Small intestine (tissue), 16 donors: ENCODE measurements at places on chromosomes 13 and 19.

DNA sequence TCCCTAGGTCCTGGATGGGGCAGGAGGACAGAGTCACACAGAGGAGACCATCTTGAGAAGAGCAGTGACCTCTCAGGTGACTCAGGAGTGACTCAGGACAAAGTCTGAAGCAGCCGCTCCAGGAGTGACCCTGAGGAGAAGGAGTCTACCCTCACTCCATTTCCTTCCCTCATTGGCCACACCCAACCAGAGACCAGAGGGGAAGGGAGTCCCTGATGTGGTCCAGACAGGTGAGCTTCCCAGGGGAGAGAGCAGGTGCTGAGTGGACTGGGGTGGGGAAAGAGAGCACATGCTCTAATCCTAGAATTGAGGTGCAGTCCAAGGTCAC lies 75.5 kb upstream of the MEDAG start:
- peak; percentile 22 for DNase-seq

GRCh38 chr13:64758521-64759244 lies 2471.5 kb downstream of the PCDH9 start:
- no peak for DNase-seq

DNA sequence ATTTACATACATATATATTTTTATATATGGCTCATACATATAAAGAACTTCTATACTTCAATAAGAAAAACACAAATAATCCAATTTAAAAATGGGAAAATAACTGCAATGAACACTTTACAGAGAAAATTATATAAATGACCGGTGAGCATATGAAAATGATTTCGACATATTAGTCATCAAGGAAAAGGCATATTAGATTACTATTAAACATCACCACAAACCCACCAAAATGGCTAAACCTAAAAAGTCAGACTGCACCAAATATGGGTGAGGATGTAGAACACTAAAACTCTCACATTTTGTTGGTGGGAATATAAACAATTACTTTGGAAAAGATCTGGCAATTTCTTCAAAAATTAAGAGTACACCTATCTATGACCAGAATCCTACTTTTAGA lies 316.2 kb downstream of the ENOX1 start:
- DNase-seq, result no peak

DNA sequence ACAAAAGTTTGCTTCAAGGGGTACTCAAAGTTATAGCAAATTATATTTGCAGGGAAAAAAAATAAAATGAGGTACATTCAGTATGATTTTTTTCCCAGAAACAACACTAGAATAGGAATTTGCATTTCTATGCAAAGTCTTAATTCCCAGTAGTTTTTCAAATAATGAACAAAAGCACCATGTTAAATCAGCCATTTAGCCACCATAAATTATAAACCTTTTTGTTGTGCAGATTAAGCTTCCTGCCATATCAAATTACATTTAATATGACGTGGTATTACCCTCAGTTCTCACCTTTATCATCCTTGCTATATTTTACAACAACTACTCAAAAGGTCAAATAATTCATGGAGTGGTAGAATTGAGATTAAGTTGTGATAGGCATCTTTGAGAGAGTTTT lies 136.6 kb upstream of the FRY start:
- DNase-seq, result no peak

DNA sequence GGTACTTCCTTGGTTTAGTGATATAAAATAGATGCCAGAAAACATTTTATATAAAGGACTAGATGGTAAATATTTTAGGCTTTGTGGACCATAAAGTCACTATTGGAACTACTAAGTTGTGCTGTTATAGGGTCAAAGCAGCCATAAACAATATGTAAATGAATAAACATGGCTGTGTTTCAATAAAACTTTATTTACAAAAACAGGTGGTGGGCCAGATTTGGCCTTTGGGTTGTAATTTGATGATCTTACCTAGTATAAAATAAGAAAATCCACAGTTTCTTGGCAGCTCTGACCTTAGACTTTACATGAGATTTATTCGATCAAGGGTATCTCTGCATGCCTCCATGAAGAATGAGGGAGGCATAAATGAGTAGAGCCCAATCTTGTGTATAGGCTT lies 232.0 kb upstream of the PCDH9 start:
- no peak for DNase-seq

GRCh38 chr19:50537769-50538230 lies 24.1 kb upstream of the ASPDH start:
- peak; percentile 80 for DNase-seq

DNA sequence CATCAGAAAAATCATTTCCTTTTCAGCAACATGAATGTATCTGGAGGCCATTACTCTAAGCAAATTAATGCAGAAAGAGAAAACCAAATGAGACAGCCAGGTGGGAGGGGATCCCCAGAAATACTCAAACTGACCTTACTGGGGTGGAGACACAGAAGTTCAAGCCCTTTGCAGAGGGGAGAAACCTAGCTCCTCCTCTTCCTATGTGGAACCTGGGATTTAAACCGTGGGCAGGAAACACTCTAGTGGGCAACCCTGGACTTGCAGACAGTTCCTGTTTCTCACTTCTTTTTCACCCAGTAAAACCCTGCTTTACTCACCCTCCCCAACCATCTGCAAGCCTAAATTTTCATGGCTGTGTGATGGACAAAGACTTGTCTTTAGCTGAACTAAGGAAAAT lies 61.3 kb downstream of the SLITRK6 start:
- no peak for DNase-seq

GRCh38 chr19:2816641-2817040 lies 3.0 kb upstream of the ZNF554 start:
- no peak for DNase-seq

- DNase-seq, result peak; percentile 79
Observed at GRCh38 chr19:3062165-3063105, at the start of gene TLE5. Gene TLE5, minus strand, starts transcription at chr19:3062495. Its CDS starts 295 bp downstream, at chr19:3062200.

GRCh38 chr19:32196690-32197420 lies 148.6 kb upstream of the ZNF507 start:
- DNase-seq, result no peak

GRCh38 chr13:31172001-31172400 lies 10.3 kb upstream of the HSPH1 start:
- DNase-seq, result no peak

DNA sequence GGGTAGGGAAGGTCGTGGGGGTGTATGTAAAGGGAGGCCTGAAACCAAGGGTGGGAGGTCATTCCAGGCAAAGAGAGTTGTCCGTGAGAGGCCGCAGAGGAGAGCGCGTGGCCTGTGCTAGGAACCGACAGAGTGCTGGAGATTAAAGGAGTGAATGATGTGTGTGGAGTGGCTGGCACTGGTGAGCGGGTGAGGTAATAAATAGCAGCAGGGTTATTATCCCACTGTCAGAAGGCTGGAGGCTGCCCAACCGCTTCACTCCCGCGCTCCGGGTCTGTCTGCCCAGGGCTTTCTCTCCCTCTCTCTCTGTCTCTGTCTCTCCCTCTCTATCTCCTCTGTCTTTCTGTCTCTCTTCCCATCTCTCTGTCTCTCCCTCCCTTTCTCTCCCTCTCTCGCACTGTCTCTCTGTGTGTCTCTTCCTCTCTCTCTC lies 17.4 kb downstream of the ZNF579 start:
- peak; percentile 59 for DNase-seq

DNA sequence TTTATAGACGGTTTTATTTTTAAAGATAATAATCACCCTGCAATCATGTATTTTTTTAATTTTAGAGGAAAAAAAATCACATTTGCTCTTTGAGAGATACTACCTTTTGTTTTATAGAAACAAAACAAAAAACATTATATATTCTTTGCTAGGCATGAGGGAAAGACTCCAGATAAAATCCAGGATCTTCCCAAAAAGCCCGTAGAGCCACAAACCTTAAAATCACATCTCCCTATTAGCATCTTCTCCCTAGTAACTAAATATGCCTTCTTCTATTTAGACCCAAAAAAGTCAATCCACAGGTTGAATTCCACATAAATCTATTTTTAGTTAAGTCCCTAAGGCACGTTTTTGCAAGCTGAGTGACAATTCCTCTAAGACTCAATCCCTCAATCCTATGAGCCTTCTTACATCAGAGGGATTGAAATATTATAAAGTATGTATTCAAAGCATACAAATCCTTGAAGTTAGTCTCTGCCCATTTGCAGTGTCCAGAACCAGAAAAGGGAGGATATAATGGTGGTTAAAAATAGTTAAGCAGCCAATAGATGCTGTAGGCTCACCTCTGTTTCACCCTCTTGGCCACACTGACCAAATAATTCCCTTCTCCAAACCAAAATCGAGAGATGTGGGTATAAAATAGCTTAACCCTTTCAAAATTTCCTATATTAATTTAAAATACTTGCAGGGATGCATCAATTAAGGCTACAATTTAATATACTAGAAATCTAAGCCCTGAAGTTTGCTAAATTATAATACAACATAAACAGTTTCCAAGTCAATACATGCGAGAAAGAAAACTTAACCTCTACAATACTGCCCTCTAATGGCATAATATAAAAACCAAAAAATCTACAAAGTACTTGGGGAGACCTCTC lies 64.0 kb downstream of the SERP2 start:
- DNase-seq, result peak; percentile 56

- DNase-seq, result peak; percentile 83
Observed at GRCh38 chr19:1513499-1514294, 878 bp upstream of the ADAMTSL5 start.

GRCh38 chr13:44079413-44080205 lies 199.9 kb downstream of the LACC1 start:
- peak; percentile 42 for DNase-seq

DNA sequence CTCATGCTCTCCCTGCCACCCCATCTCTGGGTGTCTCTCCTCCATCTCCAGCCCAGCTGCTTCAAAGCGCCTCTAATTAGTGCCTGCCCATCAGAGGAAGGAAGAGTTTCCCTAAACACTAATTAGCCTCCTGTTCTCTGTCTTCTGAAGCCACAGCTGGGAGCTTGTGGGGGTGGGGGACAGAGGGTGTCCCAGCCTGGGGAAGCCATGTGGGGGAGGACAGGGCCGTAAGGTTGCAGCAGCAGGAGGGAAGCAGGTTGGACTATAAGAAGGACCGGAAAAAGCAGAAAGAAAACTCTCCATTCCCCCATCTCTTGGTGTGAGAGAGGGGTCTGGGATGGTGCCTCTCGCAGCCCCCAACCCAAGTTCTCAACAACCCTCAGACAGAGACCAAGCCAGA lies 26.2 kb downstream of the SLC8A2 start:
- DNase-seq, result no peak

DNA sequence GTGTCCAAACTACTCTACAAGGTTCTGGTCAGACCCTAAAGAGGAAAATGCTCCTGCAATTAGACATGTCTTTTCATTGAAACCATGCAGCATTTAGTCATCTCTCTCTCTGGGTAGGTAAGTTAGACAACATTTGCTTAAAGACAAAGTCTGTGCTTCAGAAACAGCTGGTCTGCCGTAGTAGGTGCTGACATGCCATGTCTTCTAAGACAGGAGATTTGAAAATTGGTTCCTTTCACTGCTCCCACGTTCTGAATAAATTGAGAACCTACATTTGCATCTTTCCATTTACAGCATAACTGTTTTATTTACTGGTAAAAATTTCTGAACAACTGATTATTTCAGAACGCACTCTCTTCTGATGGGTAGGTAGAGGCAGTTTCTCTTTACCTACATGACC lies 494.0 kb downstream of the EFNB2 start:
- DNase-seq, result no peak

- peak; percentile 32 for DNase-seq
Observed at GRCh38 chr13:44306371-44307192, 67.0 kb upstream of the SERP2 start.

DNA sequence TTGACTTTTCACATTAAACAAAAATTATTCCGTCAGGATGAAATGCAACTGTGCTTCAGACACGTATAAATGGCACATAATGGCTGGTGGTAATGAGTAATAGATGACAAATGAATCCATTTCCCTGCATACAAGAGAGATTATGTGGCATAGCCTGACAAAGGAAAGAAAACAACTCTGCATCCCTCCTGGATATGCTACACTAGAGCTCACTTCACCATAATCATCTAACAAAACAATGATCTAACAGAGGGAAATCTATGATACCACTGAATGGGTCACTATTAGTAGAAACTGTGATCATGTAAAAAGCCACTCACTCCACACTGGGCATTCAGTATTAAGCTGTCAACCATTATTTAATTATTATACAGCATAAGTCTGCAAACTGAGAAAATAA lies 1498.4 kb downstream of the EFNB2 start:
- no peak for DNase-seq

DNA sequence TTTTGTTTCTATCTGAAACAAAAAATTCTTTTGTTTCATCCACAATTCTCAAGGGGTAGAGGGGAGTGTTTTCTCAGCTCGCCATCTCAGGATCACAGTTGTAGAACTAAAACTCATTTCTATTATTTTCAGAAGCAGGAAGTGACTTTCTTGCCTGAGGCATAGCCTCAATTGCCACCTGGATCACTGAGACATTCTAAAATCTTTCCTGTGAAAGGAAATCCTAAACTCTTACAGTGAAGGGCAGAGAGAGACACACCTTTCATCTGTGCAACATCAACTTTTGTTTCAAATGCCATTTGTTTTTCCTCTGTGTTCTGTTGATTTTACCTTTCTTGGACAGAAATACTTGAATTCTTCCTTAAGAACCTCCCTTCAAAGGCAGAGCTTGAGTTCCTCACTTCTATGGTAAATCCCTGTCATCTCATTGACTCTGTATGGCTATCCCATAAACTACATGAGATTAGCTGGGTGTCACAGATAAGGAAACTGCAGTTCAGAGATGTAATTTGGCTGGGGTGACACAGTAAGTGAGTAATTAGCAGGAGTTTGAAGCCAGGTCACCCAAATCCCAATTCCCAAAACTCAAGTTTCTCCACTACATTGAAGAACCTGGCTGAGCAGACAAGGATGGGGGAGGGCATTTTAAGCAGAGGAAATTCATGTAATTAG lies 224.4 kb upstream of the HTR2A start:
- DNase-seq, result no peak

- DNase-seq, result peak; percentile 64
Observed at GRCh38 chr19:42132851-42133528, 744 bp upstream of the POU2F2 start.

DNA sequence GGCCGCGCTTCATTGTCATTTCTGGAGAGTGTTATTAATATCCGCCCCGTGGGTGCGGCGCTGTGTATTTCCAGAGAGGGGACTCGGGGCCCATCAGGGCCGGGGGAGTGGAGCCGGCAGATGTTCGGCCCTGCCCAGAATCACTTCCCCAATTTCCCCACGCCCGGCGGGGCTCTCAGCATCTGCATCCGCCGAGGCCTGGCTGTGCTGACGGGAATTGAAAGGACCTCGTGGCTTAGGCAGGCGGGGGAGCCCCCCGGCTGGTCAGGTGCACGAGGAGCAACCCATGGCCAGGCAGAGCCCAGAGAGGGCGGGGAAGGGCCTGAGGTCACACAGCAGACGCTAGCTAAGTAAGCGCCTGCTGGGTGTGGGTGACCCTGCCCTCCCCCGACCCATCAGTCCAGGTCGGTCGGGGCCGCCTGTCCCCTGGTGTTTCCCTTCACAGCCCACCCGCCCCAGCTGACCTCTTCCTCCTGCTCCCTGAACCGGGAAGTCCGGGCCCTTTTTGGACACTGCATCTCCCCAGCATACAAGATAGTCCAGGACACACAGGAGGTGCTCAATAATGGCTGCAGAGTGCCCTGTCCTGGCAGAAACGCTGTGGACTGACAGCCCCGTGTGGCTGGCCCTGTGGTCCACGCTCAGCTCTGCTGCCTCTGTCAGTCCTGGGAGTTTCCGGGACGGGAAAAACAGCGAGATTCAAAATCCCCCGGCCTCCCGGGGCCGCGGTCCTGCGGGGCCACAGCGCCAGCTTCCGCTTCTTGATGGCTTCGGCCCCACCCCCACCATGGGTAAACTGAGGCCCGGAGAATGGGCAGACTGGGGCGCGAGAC lies 22.1 kb downstream of the ARID3A start:
- DNase-seq, result peak; percentile 27

GRCh38 chr13:53237696-53238095 lies 209.1 kb downstream of the OLFM4 start:
- no peak for DNase-seq

- DNase-seq, result no peak
Observed at GRCh38 chr13:94261163-94261562, 218.3 kb downstream of the DCT start.

- peak; percentile 2 for DNase-seq
Observed at GRCh38 chr19:28217022-28217421, 995.9 kb downstream of the UQCRFS1 start.
